Activated gamma-delta T cell treated with Interleukin-2 at 50 U/mL for 16 hours (primary cell): ENCODE measurements at places on chromosomes 7 and 10.

DNA sequence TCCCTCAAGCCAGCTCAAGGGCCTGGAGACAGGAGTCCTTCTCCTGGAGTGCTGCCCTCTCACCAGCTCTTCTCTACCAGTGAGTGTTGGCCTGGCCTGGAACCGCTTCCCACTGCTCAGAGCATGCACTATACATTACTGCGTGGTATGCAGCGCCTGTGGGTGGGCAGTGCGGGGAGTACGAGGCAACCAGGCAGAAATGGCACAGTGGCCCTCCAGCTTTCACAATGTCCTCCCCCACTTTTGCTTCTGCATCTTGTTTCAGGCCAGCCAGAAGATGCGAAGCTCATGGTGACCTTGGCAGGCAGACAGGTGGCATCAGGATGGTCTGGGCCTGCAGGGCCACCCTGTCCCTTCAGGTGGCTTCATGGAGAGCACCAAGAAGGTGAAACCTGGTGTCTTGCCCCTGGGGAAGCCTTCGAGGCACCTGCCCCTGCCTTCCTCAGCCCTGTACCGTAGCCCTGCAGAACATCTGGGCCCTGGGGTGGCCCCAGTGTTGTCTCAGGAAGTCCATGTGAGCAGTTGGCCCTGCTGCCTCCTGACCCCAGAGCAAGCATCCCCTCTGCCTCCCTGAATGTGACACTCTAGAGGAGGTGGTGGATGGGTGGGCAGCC, 35.8 kb downstream of the RASGEF1A start:
- DNase-seq = no peak

DNA sequence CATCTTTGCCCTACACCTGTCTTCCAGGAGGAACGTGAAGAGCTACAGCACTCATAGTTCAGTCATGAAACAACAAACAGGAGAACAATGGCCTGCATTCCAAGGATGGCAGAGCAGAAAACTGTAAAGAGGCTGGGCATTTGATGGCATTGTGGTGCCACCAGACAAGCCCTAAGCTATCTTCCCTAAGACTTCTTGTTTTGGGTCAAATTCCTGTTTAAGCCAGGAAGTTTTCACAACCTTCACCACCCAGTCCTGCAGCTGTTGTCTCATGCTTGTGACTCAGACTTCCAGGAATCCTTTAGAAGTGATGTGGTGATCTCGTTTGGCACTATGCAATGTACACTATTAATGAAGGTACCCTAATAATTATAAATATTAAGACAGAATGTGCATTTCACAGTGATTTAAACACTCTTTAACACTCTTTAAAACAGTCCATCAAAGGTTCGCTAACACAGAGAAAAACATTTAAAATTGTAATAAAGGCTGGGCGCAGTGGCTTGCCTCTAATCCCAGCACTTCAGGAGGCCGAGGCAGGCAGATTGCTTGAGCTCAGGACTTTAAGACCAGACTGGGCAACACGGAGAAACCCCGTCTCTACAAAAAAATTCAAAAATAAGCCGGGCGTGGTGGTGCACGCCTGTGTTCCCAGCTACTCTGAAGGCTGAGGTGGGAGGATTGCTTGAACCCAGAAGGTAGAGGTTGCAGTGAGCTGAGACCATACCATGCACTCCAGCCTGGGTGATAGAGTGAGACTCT, 2.7 kb upstream of the HERPUD2 start:
- DNase-seq = no peak

DNA sequence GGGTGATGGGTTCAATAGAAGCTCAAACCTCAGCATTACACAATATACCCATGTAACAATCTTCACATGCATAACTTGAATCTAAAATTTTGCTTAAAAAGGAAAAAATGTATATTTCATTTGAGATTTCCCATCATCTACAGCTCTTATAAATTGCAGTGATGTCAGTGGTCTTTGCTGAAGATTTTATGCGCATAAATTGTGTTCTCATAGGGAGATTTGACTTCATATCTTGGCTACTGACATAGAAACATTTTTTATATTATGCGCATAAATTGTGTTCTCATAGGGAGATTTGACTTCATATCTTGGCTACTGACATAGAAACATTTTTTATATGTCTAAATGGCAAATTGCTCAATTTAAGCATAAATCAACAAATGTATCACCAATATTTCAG, 1125.3 kb upstream of the C7orf33 start:
- no peak for DNase-seq

GRCh38 chr7:101990811-101991418, 173.5 kb downstream of the CUX1 start:
- DNase-seq = no peak

- DNase-seq = no peak
Measured at GRCh38 chr10:61125560-61126170, 181.7 kb upstream of the RHOBTB1 start.

GRCh38 chr7:20344396-20344795, 13.7 kb downstream of the ITGB8 start:
- DNase-seq = no peak

- DNase-seq = no peak
Measured at GRCh38 chr7:114720725-114721124, 201.2 kb upstream of the MDFIC start.

DNA sequence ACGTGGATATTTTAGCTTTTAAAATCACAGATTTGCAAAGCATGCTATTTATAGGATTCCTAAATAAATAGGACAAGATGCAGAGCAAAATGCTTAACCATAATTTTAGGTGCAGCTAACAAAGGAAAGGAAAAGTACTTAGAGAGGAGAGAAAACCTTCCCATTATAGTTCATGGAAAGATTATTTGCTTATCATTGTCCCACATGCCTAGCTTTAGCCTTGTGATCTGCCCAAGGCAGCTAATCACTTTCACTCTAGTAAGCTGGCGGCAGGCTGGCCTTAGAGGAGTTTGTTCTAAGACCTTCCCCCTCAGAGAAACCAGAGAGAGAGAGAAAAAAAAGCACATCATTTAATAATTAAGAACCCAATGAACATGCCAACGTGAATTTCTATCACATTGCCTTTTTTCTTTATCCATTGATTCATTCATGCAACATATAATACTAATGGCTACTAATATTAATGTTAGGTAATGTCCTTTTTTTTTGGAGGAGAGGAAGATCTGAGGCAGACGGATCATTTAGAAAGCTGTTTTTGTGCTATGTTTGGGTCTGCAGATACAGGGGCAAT, 274.6 kb downstream of the ARL4A start:
- DNase-seq = no peak

GRCh38 chr10:103452506-103453230, 498 bp upstream of the CALHM2 start:
- DNase-seq = no peak

DNA sequence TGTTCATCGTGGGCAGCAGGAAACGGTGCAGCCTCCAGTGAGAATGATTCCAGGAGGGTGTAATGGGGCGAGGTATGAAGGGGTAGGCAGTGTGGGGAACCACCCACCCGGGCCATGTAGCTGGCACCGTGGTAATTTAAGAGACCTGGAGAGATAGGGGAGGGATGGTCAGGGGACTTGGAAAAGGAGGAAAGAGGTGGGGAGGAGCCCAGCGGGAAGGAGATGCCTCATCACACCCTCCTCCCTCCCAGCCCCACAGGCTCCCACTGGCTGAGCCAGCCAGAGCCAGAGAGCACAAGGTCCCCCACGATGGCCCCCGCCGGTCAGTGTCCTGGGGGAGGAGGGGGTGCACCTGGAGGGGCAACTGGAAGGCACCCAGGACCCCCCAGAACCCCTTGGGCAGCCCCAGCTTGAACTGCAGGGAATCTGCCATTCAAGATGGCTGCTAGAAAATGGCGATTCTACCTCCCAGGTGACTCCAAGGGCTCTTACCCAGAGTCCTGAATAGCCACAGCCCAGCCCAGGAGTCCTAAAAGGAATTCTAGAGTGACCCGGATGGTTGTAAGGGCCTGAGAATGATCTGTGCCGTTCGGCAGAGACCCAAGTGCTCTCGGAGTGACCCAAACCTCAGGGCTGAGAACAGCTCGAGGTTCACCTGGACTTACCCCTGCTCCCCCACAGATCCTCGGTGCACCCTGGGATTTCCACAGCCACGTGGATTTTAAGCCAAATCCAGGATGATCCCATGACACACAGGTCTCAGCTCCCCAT, 28.8 kb downstream of the CALML3 start:
- DNase-seq = no peak

DNA sequence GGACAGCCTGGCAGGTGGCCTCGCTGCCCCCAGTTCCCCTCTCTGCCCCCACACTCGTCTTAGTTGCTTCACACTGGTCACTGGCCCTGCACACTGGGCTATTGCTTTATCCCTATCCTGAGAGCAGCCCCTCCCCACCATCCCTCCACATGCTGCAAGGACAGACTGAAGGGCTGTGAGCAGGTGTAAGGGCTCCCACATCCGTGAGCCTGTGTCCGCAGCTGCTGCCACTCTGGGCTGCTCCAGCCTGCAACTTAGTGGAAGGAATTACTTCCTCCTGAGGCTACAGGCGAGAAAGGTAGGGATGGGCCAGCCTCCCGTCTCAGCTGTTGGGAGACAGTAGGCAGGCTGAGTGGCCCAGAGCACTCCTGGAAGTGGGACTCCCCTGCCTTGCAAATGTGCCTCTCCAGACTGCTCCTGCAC, 3.8 kb downstream of the RARRES2 start:
- no peak for DNase-seq

- DNase-seq = no peak
Measured at GRCh38 chr7:83036721-83037380, 125.8 kb downstream of the PCLO start.

- DNase-seq = no peak
Measured at GRCh38 chr7:50799873-50800272, 17.2 kb upstream of the GRB10 start.

- no peak for DNase-seq
Measured at GRCh38 chr10:48983648-48984351, 44.2 kb upstream of the LRRC18 start.

- no peak for DNase-seq
Measured at GRCh38 chr10:75079436-75080083, 31.9 kb upstream of the SAMD8 start.

DNA sequence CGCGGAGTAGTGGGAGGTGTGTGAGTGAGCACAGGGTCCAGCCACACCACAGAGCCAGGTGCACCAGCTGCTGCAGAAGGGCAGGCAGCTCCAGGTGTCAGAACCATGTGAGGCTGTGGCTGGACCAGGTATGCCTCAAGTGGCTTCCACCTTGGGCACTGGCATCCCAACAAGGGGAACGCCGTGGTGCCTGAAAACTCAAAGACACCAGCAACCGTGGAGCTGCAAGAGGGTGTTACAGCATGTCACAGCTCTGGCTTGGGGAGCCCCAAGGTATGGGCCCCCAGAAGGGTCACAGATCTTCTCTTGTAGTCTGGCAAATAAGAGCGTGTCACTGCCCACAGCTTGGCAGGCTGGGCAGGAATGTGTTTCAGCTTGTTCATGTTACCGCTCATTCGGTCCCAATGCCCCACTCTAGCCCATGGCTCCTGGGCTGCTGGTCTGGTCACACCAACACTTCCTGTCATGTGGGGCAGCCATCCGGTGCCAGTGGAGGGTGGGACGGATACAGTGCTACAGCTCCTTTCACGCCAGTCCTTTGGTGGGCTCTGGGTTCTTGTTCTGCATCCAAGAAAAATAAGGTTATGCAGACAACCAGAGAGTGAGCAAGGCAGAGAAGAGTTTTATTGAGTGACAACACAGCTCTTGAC, 29.8 kb downstream of the STRA8 start:
- no peak for DNase-seq

GRCh38 chr10:131920693-131921092, 19.9 kb downstream of the PPP2R2D start:
- DNase-seq = no peak

GRCh38 chr7:97027427-97028234, 3.0 kb upstream of the DLX5 start:
- peak; percentile 56 for DNase-seq

DNA sequence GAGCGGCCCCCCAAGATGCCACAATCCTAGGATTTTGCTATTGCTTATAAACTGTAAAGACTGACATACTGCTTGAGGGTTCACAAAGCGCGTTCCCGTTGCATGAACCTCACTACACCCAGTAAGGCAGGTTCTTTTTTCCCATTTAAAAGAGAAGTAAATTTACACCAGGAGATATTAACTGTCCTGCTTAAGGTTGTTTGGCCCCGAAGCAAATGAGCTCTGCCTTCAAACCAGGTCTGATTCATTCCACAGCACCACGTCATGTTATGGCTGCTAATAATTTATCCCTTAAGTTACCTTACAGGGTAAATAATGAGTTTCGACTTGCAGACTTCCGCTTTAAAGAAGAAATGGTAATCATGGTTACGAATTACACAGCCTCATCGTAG, 559 bp upstream of the FKBP14 start:
- no peak for DNase-seq

GRCh38 chr7:33932221-33932620, 26.9 kb downstream of the BMPER start:
- no peak for DNase-seq

- no peak for DNase-seq
Measured at GRCh38 chr7:22713463-22713862, 13.5 kb upstream of the IL6 start.

DNA sequence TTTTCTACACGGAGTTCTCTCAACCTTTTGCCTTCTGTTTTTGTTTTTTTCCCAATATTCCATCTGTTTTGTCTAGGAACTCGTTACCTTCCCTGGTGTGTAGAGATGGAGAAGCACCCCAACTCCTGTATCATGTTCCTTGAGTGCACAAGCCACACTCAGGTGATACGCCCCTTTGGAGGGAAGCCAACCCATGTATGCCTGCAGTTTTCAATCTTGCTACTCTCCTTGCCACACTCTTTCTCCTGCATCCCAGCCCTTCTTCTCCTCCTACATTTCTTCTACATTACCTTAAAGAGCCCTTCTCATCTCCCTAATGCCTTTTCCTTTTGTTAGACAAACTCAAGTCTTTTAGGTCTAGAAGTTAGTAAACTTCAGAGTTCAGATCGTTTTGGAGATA, 10.2 kb upstream of the SP4 start:
- no peak for DNase-seq

DNA sequence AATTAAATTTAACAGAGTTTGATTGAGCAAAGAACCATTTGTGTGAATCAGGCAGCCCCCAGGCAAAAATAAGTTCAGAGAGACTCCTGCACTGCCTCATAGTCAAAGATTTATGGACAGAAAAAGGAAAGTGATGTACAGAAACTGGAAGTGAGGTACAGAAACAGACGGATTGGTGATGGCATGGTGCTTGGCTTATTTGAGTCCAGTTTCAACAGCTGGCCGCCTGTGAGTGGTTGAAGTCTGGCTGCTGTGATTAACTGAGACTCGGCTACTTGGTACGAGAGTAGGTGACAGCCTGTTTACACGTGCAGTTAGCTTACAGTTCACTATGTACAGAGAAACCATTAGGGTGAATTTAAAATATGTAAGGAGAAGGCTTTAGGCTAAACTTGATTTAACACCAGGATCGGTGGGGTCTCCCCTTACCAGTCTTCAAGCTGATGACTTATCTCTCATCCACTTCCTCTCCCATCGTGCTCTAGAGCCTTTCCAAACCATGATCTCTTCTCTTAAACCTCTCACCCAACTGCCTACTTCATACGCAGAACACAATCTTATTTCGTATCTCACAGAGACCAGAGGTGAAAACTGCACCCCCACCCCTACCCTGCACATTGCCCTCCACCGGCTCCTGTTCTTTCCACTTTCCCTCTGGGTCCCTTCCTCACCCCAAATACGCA, 5.0 kb upstream of the MSMB start:
- no peak for DNase-seq
